ENCODE measurements at places on chromosomes 6 and 20.

GRCh38 chr6:42046464-42047212 is 3.7 kb upstream of the TAF8 start:
- DNase-seq = no peak

DNA sequence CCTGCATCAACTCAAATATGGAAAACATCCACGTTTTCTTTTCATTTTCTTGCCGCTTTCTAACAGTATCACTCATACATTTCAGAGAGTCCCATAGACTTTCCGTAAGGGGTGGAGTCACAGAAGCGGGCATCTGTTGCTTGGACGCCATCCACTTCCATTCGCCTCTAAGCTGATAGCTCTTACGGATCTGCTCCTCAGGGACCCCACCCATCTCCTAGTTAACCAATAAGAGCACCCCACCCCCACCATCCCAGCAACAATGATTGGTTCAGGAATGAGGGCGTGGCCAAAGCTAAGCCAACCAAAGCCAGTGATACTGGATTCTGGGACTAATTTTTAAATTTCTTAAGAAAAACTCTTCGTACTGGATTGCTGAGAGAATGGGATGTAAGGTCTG is 42.4 kb downstream of the SLC2A10 start:
- no peak for DNase-seq

DNA sequence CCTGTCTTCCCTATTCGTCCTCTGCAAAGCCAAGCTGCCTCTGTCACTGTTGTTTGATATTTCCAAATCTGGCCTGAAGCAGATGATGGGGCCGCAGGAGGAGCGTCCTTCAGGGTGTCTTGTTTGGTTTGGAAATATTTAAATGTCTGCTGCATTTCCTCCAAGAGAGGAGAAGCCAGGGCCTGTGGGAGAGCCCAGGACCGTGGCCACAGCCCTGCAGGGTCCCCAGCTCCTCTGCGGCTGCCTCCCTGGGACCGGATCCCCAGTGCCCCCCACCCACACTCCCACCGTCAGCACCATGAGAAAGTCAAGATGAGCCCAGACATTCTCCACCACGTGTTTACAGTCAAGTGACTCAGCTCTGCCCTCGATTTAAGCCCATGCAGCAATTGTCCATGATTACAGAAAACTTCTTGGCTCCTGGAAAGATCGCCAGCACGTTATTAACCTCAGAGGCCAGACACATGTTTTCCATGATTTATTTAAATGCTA is 18.2 kb downstream of the FOXF2 start:
- no peak for DNase-seq

- DNase-seq = no peak
Measured at GRCh38 chr6:37190159-37190535, 20.2 kb downstream of the PIM1 start.

DNA sequence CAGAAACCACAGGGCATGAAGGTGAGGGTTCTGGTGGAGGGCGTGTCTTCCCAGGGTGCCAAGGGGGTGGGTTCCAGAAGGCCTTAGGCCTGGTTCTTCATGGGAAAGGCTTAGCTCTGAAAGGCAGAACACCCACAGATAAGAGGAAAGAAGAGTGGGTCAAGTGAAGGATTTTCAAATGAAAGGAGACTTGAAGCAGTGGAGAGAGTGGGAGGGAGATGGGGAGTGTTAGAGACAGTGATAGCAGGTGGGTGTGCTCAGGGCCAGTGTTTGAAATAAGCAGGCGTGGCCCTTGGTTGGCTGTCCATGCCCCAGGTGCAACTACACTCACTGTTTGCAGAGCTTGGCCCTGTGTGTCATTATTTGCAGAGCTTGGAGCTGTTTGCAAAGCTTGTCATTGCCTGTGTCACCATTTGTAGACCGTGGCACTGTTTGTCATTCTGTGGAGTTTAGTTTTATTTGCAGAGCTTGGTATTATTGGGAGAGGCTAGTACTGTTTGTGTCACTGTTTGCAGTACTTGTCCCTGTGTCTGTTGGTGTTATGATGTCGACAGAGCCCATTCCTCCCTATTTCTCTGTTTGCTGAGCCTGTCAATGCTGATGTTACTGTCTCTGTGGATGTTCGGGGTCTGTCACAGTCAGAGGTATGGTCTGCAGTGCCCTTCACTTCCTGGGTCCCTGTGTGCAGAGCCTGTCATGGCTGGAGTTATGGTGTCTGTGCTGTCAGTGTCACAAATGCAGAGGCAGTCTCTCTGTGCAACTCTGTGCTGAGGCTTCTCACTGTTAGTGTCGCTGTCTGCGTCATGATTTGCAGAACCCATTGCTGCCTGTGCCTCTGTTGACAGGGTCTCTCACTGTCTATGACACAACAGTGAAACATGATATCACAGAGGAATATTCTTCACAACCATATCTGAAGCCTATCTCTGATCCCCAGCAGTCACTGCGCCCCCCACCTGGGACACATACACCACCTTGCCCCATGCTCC is 127.7 kb upstream of the LRFN2 start:
- no peak for DNase-seq

DNA sequence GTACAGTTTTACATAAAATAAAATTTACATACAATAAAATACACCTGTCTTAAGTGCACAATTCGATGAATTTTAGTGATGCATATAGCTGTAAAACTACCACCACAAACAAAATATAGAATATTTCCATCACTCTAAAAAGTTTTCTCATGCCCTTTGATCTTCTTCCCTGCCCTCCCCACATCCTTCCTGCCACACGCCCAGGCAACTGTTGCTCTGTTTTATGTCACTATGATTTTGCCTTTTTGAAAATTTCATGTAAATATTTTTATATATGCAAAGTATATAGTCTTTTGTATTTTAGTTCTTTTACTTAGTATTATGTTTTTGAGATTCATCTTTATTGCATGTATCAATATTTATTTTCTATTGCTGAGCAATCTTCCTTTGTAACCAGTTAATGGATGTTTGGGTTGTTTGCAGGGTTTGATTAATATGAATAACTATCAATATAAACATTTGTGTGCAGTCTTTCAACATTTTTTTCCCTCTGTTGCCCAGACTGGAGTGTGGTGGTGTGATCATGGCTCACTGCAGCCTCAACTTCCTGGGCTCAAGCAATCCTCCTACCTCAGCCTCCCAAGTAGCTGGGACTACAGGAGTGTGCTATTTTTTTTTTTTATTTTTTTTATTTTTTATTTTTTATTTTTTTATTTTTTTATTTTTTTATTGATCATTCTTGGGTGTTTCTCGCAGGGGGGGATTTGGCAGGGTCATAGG is 23.8 kb upstream of the SAMHD1 start:
- DNase-seq = peak; percentile 36

DNA sequence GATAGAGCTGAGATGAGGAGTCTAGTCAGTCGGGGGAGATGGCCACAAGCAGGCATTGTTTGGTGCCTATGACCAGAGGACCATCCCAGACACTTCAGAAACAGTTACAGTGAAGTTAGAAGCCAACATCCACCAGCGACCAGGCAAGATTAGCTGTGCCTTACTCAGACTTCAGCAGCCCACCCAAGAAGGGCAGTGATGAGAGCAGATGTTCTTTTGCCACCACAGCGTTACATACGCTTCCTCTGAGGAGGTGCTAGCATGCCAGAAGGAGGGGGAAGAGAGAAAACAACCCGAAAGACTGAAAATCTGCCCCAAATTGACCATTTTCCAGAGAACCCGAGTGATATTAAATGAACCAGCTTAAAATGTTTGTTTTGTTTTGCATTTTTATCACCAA is 186.8 kb downstream of the PRL start:
- no peak for DNase-seq

GRCh38 chr20:12068121-12068520 is 150.4 kb downstream of the BTBD3 start:
- DNase-seq = no peak

DNA sequence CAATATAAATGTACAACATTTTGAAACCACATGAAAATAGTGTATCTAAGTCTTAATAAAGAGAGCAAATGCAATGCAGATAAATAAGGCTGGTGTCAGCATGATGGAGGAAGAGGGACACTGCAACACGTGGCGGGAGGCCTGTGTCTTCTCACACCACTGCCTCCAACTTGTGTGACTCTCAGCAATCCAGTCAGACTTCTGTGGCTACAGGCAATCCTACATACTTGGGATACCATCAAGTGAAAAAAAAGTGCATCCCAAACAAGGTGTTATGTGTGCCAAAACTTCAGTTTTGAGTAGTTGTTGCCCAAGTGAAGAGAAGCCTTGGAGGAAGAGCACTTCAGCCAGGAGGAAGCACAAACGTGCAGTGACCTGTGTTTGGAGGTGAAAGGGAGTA is 68.6 kb downstream of the PKIB start:
- no peak for DNase-seq

GRCh38 chr6:82751718-82752117 is 313.9 kb downstream of the UBE3D start:
- DNase-seq = no peak

DNA sequence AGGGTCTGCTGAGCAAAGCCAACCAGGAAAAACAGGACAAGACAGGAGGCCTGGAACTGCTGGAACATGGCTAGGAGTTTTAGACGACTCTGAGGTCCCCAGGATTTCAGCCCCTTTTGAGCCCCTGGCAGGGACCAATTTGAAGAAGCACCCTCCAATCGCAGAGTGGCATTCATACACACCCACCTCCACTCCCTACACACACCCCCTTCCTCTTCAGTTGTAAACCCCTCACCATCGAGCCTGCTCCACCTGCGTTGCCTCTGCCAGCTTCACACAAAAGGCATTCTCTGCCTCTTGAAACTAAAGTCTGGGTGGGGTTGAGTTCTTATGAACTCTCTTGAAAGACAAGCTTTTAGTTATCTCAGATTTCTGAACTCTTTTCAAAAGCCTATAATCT is at the start of gene GPX6:
GPX6 (minus strand) TSS at position 118 of the 400 bp plus-strand sequence; CDS start at position 68, 50 bp downstream.
- DNase-seq = no peak

GRCh38 chr20:62236766-62237513 is 1.4 kb upstream of the OSBPL2 start:
- DNase-seq = no peak

- no peak for DNase-seq
Measured at GRCh38 chr20:62347151-62347404, 20.0 kb downstream of the LAMA5 start.
